ENCODE measurements at places on chromosomes 16 and 17.
A peak's percentile ranks its signal among the peaks of the same experiment; 100 is the strongest.

DNA sequence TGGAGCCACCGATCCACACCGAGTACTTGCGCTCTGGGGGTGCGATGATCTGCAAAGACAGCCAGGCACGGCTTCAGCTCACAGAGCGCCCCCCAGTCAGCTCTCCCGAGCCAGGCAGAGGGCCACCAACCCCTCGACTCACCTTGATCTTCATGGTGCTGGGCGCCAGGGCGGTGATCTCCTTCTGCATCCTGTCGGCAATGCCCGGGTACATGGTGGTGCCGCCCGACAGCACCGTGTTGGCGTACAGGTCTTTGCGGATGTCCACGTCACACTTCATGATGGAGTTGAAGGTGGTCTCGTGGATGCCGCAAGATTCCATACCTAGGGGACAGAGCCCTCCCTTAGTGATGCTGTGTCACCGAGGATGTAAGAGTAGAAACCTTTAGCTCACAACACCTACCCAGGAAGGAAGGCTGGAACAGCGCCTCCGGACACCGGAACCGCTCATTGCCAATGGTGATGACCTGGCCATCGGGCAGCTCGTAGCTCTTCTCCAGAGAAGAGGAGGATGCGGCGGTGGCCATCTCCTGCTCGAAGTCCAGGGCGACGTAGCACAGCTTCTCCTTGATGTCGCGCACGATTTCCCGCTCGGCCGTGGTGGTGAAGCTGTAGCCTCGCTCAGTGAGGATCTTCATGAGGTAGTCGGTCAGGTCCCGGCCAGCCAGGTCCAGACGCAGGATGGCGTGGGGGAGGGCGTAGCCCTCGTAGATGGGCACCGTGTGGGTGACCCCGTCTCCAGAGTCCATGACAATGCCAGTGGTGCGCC, 1.6 kb downstream of the ACTG1 start:
- peak; percentile 67 for DNase-seq

GRCh38 chr17:1182811-1183170, 3.0 kb upstream of the ABR start:
- no peak for DNase-seq

GRCh38 chr17:80970044-80970761, 21.4 kb upstream of the CHMP6 start:
- peak; percentile 66 for DNase-seq

DNA sequence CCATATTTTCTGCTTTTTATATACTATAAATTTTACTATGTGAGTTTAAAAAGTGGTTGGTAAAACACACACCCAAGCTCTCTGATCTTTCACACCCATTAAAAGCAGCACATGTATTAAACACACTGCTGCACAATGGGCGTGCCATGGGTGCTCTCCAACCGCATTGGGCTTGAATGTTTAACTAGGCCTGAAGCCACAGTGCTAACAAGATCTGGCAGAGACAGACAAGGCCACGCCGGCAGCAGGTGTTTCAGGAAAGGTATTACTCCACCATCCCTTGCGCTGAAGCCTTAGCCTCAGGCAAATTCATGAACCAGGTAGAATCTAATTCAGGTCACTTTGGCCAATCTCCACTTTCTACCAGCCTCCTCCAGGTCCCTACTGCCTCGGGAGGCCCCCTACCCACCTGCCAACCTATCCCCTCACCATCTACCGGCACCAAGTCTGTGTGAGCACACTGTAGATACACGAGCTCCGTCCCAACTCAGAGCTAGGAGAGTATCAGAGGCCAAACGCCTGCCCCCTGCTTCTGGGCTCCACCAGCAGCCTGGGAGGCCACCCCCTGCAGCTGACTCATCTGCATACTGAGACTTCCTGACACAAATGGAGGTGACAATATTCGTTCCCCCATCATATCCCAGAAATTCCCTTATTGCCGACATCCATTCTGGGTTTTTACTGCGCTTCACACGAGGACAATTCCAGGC, 95.0 kb downstream of the ADCY9 start:
- no peak for DNase-seq

DNA sequence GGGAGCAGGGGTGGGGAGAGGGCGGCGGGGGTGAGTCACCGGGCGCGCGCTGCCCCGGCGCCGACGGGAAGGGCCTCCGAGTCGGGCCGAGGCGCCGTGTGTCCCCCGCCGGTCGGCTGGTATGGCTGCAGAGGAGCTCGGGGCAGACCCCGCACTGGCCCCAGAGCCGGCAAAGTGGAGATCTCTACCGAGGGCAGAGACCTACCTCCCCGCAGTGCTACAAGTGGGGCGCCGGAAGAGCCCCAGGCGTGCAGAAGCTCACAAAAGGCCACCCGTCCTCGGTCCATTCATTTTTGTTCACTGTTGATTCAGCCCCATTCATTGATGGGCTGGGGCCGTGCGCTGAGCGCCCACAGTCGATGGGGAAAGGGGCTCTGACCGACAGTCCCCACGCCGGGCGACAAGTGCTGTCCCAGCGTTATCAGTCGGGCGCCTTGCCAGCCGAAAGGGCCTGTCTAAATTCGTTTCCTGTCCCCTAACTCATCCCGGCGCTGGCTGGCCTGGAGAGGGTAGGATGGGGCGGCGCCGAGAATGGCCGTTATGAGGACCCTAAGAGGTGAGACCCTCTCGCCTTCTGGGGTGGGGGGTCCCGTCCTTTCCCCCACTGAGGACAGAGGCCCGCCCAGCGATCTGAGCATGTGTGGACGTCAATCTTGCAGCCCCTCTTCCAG, 709 bp upstream of the ENO3 start:
- peak; percentile 72 for DNase-seq

GRCh38 chr17:80805032-80805751, 186.4 kb upstream of the CHMP6 start:
- DNase-seq: no peak

DNA sequence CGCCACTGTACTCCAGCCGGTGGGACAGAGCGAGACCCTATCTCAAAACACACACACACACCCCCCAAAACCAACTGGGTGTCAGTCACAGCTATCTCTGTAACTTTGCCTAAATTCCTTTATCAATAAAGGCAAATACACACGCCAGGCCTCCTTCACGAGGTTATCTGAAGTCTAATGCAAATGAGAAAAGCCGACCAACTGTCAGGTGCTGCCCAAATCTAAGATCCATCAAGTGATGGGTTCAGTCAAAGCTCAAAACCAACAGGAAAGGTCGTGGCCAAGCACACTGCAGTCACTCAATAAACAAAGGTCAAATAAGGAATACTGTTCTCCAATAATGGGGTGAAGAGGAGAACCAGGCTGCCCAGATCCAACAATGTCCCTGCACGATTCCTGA, 1.1 kb downstream of the ANKFY1 start:
- DNase-seq: no peak

DNA sequence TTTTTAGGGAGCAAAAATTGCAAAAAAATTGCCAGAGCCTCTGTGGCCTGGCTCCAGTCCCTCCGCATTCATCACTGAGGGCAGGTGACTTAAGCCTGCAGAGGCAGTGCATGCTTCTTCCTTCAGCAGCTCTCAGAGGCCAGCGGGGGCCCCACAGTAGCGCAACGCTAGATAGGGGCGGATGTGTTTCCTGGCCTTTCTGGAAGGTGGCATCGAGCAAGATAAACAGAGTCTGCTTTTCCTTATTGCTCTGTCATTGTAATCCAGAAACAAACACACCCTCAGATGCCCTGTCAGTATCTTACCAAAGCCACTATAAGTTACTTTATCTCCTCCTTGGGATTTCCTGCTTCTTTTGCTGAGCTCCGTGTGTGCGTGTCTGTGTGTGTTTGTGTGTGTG, 75.5 kb upstream of the IRX6 start:
- DNase-seq: no peak

GRCh38 chr16:57021757-57022156, 32.4 kb downstream of the NLRC5 start:
- DNase-seq: no peak

DNA sequence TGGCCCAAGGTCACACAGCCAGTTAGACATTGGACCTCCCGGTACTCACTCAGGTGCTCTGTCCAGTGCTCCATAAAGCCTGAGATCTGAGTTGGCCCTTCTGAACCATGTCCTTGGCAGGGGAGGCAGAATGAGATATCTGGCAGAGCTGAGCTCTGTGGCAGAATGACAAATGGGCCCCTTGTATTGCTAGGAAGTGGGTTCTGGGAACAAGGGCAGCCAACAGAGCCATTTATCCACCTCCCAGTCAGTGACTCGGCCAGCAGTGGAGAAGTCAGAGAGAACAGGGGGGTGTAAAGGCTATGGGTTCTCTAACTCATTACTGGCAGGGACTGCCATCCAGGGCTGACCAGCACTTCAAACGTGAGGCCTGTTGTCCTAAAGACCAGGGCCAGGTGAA, 117.1 kb upstream of the NLRP1 start:
- no peak for DNase-seq

DNA sequence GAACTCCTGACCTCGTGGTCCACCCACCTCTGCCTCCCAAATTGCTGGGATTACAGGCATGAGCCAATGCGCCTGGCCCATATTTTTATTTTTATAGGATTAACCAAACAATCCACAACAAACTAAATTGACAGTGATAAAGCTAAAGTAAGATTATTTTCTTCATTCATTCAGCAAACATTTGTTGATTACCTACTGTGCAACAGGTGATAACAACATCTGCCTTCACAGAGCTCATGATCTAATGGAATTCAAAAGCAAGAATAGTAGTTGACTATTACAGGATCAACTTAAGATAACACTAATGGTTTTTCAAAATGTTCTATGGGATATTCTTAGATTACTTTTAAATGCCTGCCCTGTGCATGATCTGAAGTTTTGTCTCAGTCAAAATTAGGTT, 37.8 kb downstream of the NQO1 start:
- DNase-seq: no peak

DNA sequence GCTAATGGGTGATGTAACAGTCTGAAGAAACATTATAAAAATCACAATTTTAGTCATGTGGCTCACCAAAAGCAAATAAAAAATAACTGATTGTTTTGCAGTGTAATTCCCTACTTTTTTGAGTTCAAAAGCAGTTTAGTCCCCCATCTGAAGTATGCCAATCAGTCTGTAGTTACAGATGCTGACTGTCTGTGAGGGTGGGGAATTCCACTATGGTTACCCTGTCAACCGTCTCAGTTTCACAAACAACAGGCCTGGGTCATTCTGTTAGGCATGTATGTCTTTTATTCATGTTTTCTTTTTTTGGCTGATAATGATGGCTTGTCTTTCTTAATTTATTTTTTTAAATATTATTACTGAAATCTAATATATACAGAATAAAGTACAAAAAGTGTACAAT, 69.3 kb downstream of the STXBP4 start:
- DNase-seq: no peak

GRCh38 chr16:89201439-89202377, 1.4 kb upstream of the SLC22A31 start:
- DNase-seq: peak; percentile 76

- DNase-seq: no peak
These were observed 24.8 kb downstream of the SLFN12 start for GRCh38 chr17:35407531-35407930.

GRCh38 chr16:57576429-57576870, 34.0 kb downstream of the ADGRG5 start:
- DNase-seq: peak; percentile 85

GRCh38 chr16:49653577-49653976, 202.3 kb downstream of the ZNF423 start:
- DNase-seq: no peak

GRCh38 chr17:38608648-38609047, 2.9 kb upstream of the SRCIN1 start:
- no peak for DNase-seq

GRCh38 chr16:9072806-9073341, 18.6 kb upstream of the HAPSTR1 start:
- DNase-seq: no peak

DNA sequence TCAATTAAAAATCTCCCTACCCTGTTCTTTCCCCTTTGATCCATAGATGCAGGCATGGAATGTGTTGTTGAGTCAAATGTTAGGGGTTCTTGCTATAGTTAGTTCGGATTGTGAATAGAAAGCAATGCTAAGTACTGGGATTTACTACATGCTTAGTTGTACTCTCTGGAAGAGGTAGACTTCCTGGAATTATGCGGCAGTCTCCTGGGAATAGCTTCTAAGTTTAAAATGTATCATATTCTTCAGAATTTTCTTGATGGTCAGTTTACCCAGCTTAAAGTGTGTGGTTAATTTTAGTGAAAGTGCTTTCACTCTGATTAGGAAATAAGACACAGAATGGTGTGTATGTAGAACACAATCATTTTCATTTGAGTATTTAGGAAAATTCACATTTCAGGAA, 3.5 kb downstream of the CLTC start:
- no peak for DNase-seq

GRCh38 chr17:2064147-2064489, 9.2 kb downstream of the HIC1 start:
- no peak for DNase-seq

- DNase-seq: peak; percentile 34
These were observed 65.7 kb downstream of the CENPV start for GRCh38 chr17:16287563-16288027.

GRCh38 chr17:28811651-28812090, 30.9 kb downstream of the FAM222B start:
- DNase-seq: peak; percentile 24

GRCh38 chr16:48225456-48225855, 18.6 kb upstream of the LONP2 start:
- DNase-seq: no peak

GRCh38 chr17:68820476-68820824, 134.7 kb downstream of the ABCA8 start:
- DNase-seq: no peak

- DNase-seq: no peak
These were observed 2.0 kb upstream of the FBXL19 start for GRCh38 chr16:30921459-30921747.

GRCh38 chr16:1428511-1428910, 2.4 kb upstream of the PERCC1 start:
- DNase-seq: peak; percentile 51

GRCh38 chr17:75652934-75653549, 13.9 kb downstream of the RECQL5 start:
- peak; percentile 37 for DNase-seq

DNA sequence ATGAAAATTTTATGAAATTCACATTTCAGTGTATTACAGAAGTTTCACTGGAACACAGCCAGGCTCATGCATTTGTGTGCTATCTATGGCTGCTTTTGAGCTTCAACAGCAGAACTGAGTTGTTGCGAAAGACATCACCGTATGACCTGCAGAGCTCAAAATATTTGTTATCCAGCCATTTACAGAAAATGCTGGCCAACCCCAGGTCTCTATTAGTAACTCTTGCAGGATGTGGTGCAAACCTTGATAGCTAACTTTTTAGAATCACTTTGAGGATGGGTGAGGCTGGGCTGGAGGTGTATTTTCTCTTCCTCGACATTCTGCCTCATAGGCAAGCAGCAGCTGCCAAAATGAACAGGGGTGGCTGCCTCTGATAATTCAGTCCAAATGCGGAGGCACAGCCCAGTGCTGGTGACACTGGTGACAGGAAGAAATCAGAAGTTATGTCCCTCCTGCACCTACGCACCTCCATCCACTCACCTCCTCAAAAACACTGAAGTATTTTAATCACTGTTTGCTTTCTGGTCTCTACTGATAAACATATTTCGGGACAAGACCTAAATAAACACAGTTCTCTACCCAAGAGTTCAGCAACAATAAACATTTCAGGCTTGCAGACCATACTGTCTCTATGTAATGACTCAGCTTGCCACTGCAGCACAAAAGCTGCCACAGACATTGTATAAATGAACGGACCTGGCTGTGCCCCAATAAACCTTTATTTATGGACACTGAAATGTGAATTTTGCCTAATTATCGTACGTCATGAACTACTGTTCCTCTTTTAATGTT, 28.5 kb downstream of the ARHGAP17 start:
- no peak for DNase-seq
